ENCODE measurements at places on chromosomes 5 and 9. TPM values are rescaled to one million over a fixed set of nuclear protein-coding genes. Genes with fewer than 3 reads are reported as not detected.

The SPINK4 gene
- total RNA-seq: not detected

The FST gene
- total RNA-seq: 0.74 TPM

The IGIP gene
- 1.9 TPM for total RNA-seq

The GFI1B gene
- 0.05 TPM for total RNA-seq

The SOHLH1 gene
- 0.27 TPM for total RNA-seq

DNA sequence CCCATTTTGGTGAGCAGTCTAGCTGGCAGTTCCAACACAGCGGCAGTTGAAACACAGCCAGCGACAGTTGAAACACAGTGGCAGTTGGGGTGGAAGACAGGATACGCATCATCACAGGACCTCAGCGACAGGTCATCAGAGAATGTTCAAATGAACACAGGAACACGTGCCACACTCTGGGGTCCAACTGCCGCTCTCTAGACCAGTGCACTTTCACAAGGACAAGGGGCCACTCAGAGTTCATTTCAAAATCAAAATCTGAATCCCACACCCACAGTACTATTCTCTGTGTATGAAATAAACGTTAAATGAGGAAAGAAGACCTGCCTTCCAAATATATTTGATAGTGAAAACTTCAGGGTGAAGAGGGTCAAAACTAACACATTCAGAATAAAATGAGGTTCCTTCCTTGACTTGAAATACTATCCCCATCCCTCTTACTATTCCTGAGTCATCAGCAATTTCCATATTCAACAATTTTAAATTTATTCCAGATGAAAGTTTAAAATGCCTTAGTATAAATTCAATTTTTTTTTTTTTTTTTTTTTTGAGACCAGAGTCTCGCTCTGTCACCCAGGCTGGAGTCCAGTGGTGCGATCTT is 53.0 kb upstream of the SIMC1 start:
- DNase-seq: no peak

GRCh38 chr9:23686257-23686656 is 139.8 kb downstream of the ELAVL2 start:
- no peak for DNase-seq

DNA sequence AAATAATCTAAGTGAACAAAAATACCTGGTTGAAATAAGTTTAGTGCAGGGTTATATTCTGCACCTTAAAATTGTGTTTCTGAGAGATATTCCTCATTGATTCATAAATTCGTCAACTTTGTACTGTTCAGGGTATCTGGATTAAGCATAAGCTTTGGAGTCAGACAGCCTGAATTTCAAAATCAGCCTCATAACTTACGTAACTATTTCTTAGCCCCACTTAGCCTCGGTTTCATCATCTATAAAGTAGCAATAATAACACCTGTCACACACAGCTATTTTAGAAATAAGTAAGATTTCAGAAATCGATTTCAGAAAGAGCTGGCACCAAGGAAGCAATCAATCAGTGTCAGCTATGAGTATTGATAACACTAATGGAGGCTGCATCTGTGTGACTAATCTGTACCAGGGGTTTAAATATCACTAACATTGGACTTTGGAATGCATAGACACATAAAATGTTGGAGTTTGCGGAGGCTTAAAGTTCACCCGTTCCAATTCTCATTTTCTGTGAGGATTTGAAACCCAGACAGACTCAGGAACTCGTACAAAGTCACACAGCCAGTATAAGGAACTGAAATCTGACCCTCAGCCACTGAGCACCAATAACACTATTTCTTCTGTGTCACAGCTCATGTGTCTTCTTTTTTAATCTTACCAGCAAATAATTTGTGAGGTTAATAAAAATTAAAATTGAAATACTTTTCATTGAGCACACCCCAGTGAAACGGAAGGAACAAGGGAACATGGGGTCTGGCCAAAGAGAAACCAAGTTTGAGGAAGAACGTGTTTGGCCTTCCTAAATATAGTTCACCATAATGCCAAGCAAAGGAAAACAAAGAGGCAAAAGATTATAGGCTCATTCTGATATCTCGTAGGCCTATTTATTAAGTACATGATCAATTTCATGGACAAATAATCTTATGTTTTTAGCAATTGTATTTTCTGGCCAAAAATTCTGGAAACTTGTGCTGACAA is 194.4 kb upstream of the PTGER4 start:
- no peak for DNase-seq

DNA sequence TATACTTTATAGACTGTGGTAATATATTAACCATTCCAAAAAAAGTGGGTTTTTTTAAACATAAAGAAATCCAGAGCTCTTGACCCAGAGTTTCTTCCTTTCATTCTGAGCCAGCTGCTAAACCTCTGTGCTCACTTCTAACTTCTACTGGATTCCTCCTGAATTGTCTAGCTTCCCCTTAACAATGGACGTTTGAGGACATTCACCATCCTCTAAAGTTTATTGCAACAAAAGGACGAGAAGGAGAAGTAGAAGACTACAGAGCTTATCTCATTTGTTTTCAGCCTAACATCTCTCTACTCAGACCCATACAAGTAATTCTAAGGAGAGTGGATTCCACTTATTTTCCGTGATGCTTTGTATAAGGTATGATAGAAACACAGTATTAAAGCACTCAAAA is 284.2 kb downstream of the MAST4 start:
- DNase-seq: no peak

GRCh38 chr9:125435776-125436612 is 174.4 kb downstream of the GAPVD1 start:
- no peak for DNase-seq
